ENCODE measurements at places on chromosomes 1 and 21. TPM values are rescaled to one million over a fixed set of nuclear protein-coding genes. Genes with fewer than 3 reads are reported as not detected.

DCST1 gene
- total RNA-seq = not detected

AKR7A2 gene
- 101 TPM for total RNA-seq

GPR25 gene
- not detected for total RNA-seq

- no peak for DNase-seq
Observed at GRCh38 chr1:116997066-116997465, 4.5 kb upstream of the CD101 start.

All from H4 (cell line).